Psoas muscle (tissue), 8 donors: ENCODE measurements at places on chromosomes 11 and 22.

- DNase-seq: no peak
Measured at GRCh38 chr11:9367551-9367950, 16.9 kb upstream of the IPO7 start.

DNA sequence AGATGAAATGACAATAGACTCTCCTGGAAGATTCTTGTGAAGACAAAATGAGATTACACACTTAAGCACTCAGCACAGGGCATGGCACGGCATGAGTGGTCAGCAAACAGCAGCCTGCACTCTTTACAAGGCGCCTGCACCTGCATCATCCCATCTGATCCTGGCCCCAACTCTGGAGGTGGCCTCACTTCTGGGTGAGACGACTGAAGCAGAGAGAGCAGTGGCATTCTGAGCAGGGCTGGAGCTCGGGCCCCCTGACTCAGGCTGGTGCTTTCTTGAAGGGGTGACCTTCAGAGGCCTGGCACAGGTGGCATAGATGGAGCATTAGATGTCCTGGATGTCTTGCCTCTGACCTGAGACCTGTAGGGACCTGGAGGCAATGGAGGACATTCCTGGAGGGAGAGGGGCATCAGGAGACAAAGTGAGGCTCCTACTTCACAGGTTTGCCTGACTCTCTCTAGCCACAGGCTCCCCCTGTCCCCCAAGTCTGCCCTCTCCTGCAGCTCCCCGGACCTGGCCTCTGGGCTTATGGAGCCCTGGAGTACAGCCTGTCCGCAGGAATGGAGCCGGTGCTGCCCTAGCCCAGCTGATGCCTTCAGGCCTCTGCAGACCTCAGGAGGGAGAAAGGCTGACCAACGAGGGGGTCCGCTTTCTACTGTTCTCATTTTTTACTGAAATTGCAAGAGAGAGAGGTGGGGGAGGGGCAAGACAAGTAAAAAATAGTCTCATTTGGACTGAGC, 65.5 kb upstream of the THY1 start:
- DNase-seq: no peak

DNA sequence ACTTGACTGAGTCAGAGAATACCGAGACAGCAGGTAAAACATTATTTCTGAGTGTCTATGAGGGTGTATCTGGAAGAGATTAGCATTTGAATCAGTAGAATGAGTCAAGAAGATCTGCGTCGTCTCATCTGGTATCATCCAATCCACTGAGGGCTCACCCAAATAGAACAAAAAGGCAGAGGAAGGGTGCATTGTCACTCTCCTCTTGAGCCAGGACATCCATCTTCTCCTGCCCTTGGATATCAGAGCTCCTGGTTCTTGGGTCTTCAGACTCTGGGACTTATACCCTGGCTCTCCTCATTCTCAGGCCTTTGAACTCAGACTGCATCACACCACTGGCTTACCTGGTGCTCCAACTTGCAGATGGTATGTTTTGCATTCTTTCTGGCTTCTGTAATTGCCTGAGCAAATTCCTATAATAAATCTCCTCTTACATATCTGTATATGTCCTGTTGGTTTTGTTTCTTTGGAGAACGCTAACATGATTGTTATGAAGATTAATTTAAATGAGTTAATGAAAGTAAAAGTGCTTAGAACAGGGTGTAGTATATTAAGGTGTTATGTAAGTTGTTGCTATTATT, 49.3 kb downstream of the ME3 start:
- no peak for DNase-seq

DNA sequence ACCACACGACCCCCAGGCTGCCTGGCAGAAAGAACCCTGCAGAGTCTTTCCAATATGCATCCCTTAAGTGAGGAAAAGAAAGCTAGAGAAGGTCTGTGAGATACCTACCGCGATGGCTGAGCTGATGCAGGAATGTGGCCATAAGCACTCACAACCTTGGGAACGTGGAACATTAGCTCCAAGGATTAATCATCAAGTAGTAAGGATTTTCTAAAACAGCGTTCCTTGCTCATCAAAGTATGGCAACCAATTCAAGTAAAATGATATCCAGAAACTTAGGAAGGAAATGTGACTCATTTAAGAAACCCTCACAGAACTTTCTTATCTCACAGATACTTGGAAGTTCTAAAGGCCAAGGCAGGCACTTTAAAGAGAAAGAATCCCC, 12.8 kb downstream of the PACSIN2 start:
- no peak for DNase-seq

- DNase-seq: no peak
Measured at GRCh38 chr22:50317178-50317577, 9.6 kb downstream of the DENND6B start.

DNA sequence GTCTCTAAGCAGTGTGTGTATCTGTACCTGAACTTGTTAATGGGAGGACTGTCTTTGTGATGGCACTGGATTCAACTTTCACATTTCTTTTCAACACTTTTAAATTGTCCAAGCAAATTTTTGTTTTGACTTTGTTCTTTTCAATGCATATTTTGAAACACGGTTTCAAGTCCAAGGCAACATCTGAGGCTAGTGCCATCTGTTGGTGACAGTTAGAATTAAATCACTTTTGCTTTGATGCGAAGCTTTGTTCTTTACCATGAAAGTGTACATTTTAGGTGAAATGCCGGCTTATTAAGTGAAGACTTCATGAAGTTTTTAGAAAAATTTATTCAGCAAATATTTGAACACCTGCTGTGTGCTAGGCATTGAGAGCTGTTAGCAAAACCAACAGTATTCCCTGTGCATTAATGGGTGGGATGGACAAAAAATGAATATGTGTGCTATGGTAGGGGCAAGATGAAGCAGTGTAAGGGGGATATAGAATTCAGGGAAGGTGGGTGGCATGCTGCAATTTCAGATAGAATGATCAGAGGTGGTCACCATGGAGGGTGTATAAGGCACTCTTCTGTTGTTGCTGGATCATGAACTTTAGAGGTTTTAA, 70.2 kb downstream of the DDX10 start:
- DNase-seq: no peak

DNA sequence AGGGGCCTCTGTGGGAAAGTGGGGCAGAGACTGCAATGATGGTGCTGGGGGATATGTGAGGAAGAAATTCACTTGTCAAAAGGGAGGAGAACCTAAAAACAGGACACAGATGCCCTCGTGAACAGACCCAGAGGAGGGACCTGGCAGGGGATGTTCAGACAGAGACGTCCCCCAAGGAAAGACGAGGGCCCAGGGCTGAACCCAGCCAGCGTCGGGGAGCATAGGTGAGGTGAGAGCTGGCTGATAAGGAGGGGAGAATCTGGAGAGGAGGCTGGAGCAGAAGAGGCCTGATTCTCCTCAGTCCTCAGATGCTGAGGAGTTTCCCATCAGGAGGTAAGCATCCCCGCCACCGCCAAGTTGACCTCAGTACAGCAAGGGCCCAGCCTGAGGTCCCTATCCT, 31.4 kb downstream of the IGLL5 start:
- DNase-seq: no peak

DNA sequence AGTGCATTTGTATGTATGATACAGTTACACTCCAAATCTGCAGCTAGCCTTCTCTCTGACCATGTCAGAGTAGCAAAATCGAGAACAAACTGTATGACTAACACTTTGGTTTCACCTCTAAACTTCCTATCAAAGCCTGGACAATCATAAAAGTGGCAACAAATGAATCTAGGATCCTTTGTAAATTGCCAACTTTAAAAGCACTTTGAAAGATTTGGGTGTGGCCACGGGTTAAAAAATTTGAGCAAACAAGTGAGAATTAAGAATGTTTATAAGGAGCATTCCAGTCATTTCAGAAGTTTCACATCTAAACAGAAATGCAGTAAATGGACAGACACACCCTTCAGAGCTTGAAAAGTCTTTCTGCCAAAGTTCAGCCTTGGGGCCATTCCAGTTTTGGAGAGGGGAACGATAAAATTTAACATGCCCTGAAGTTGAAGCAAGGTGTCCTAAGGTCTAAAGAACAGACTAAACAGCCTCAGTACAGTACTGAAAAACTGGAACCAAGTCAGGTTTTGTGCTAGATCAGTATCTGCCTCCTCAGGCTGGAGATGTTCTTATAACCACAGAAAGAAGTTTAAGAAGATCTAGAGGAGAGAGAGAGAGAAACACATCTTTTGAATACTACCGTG, 181.9 kb upstream of the BDNF start:
- no peak for DNase-seq

- no peak for DNase-seq
Measured at GRCh38 chr11:15629690-15630321, 515.1 kb downstream of the INSC start.

GRCh38 chr11:68912254-68912653, 8.6 kb downstream of the IGHMBP2 start:
- DNase-seq: no peak

- no peak for DNase-seq
Measured at GRCh38 chr11:110518809-110519514, 89.2 kb downstream of the FDX1 start.

- DNase-seq: no peak
Measured at GRCh38 chr11:15038963-15039362, 34.4 kb upstream of the CALCB start.

- no peak for DNase-seq
Measured at GRCh38 chr11:113249491-113249763, 65.0 kb upstream of the TTC12 start.
